Transverse colon (tissue), 4 donors: ENCODE measurements at places on chromosomes 4 and X. TPM values are rescaled to one million over a fixed set of nuclear protein-coding genes. Genes with fewer than 3 reads are reported as not detected.

GRCh38 chrX:129523079-129523911 lies at the start of gene SMARCA1:
TSS of gene SMARCA1 (minus strand) at chrX:129523490. CDS start at chrX:129523370, 120 bp downstream.
- H3K4me3 ChIP-seq: peak within 1 kb of the TSS; percentile 56
- peak; percentile 17 for DNase-seq
- H3K4me1 ChIP-seq: peaks cover 4% of the 10 kb centered on the region

DNA sequence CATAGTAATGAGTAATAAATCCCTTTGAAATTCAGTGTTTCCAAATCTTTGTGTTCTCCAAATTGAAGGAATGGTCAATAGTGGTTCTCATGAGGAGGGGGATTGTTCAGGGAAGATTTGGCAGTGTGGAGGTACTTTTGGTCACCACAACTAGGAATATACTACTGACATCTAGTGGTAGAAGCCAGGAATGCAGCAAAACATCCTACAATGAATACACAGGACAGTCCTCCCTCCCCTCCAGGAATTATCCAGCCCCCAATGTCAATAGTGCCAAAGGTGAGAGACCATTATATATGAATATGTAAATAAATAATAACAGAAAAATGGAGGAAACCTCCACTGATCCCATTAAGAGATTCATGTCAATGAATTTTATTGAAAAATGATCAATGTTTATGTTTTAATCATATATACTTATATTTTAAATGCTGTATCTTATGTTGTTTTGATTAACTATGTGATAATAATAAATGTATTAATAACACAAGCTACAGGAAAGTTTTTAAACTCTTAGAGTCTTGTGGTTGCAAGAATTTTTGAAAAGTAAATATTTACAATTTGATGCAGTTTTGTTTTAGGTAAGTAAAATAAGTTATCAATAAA lies 14.4 kb upstream of the FAM9A start:
- no peak overlapping the region for H3K4me3 ChIP-seq
- H3K27ac ChIP-seq: no peak overlapping the region
- no peaks in the 10 kb centered on the region for H3K36me3 ChIP-seq
- H3K4me1 ChIP-seq: no peaks in the 10 kb centered on the region
- H3K27me3 ChIP-seq: no peaks in the 10 kb centered on the region
- no peak for DNase-seq

DNA sequence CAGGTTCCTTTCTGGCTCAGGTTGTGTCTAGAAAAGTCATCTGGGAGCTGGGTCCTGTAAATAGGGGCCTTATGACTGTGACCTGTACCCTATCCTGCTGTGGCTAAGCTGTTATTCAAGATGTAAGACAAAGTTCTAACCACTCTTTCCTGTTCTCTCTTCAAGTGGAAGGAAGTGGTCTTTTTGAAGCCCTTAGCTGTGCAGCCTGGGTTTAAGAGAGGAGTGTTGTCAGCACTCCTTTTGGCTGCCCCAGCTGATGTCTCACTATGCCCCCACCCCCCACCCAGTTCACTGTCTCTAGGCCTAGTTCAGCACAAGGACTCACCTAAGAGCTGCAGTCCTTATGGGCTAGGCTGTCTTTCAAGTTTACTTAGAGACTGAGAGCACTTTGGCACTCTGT lies 1069.5 kb downstream of the FAM133A start:
- H3K27me3 ChIP-seq: no peaks in the 10 kb centered on the region
- H3K4me3 ChIP-seq: no peak overlapping the region
- no peak overlapping the region for H3K27ac ChIP-seq
- no peak for DNase-seq
- H3K4me1 ChIP-seq: no peaks in the 10 kb centered on the region

FAM9C gene
- not detected for total RNA-seq

GRCh38 chrX:148417934-148418333 lies 82.5 kb upstream of the AFF2 start:
- no peaks in the 10 kb centered on the region for H3K4me1 ChIP-seq
- no peaks in the 10 kb centered on the region for H3K36me3 ChIP-seq
- H3K27me3 ChIP-seq: no peaks in the 10 kb centered on the region
- no peak overlapping the region for H3K27ac ChIP-seq

DNA sequence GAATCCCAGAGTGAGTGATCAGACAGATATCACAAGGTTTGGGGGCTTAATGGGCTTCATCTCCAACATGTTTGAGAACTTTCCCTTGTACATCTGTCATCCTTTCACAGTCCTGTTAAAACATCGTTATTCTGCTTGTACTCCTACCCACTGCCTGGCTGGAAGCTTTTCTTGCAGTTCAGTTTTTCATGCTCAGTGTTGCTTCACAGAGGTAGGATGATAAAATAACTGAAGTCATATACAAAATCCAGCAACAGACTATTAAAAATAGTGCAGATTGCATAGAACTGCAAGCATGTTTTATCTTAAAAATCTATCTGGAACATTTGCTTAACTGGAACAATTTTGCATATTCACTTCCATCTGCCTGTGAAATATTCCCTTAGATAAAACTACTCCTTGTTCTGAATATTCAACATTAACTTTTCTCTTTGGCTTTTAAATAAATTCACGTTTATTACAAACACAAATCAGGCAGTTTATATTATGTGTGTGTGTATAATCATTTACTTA lies 579.6 kb upstream of the IGFBP7 start:
- H3K4me1 ChIP-seq: no peaks in the 10 kb centered on the region
- no peak for DNase-seq
- H3K36me3 ChIP-seq: no peaks in the 10 kb centered on the region

CT45A1 gene
- total RNA-seq: not detected

- no peaks in the 10 kb centered on the region for H3K4me1 ChIP-seq
- no peaks in the 10 kb centered on the region for H3K27me3 ChIP-seq
- no peaks in the 10 kb centered on the region for H3K36me3 ChIP-seq
- H3K4me3 ChIP-seq: no peak overlapping the region
- no peak overlapping the region for H3K27ac ChIP-seq
These were observed 63.8 kb downstream of the GPRIN3 start for GRCh38 chr4:89243733-89244252.

- DNase-seq: no peak
- no peak overlapping the region for H3K27ac ChIP-seq
- H3K4me1 ChIP-seq: no peaks in the 10 kb centered on the region
- no peaks in the 10 kb centered on the region for H3K27me3 ChIP-seq
These were observed 50.4 kb downstream of the C4orf50 start for GRCh38 chr4:5967783-5968182.

NLGN3 gene
- total RNA-seq: 0.64 TPM

DNA sequence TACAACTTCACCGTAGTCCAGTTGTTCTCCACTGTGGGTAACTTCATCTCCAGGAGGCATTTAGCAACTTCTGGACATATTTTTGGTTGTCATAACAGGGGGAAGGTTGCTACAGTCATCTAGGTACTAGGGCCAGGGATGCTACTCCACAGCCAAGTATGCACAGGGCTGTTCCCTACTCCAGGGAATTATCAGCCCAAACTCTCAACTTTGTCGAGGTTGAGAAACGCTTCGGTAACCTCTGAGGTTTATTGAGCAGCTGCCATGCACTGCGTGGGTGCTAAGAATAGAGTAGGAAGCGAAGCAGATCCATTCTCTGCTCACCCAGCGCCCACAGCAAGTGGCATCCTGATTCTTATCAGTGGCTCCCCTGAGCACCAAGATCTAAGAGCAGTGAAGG lies 8.2 kb downstream of the FGFBP1 start:
- H3K4me1 ChIP-seq: no peaks in the 10 kb centered on the region
- H3K27me3 ChIP-seq: no peaks in the 10 kb centered on the region
- no peaks in the 10 kb centered on the region for H3K36me3 ChIP-seq
- no peak for DNase-seq
- no peak overlapping the region for H3K4me3 ChIP-seq

ETDA gene
- total RNA-seq: not detected

DOK7 gene
- not detected for total RNA-seq

NPY5R gene
- total RNA-seq: 0.64 TPM

- H3K4me1 ChIP-seq: no peaks in the 10 kb centered on the region
- no peak overlapping the region for H3K4me3 ChIP-seq
- no peaks in the 10 kb centered on the region for H3K27me3 ChIP-seq
- H3K27ac ChIP-seq: no peak overlapping the region
These were observed 732.8 kb upstream of the FRG1 start for GRCh38 chr4:189207872-189208271.

TMEM47 gene
- 20.8 TPM for total RNA-seq

GRCh38 chrX:48677516-48677915 lies 6.1 kb upstream of the WAS start:
- no peaks in the 10 kb centered on the region for H3K27me3 ChIP-seq
- no peaks in the 10 kb centered on the region for H3K36me3 ChIP-seq
- DNase-seq: no peak
- H3K27ac ChIP-seq: peak overlapping the region; percentile 92
- no peaks in the 10 kb centered on the region for H3K4me1 ChIP-seq
- H3K4me3 ChIP-seq: no peak overlapping the region

DNA sequence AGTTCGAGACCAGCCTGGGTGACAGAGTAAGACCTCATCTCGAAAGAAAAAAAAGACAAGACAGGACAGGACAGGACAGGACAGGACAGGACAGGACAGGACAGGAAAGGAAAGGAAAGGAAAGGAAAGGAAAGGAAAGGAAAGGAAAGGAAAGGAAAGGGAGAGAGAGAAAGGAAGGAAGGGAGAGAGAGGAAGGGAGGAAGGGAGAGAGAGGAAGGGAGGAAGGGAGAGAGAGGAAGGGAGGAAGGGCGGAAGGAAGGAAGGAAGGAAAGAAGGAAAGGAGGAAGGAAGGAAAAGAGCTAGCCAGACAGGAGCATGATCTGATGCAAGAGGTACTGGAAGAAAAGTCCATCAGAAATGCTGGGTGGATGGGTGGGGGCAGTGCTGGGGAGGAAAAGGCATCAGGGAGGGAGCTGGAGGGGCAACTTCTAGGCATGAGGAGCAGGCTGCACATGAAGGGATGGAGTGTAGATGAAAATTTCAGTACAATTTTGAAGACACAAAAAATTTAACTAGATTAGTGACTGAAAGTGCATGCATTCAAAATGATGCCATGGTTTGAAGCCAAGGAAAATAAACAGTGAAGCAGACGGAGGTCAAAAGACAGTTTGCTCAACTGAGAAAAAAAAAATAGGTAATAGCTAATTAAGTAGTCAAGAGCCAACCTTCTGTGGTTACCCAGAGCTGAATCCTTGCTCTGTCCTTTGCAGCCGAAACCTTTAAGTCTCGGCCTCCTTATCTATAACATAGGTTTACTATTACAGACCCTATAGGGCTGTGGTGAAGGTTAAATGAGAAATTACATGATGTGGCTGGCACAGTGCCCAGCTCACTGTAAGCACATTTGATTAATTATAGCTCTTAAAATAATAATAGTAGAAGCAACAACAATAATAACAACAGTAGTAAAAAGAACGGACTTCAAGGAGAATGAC lies 59.9 kb downstream of the ZNF827 start:
- no peak for DNase-seq
- H3K27me3 ChIP-seq: no peaks in the 10 kb centered on the region
- H3K4me3 ChIP-seq: no peak overlapping the region
- peaks cover 16% of the 10 kb centered on the region for H3K4me1 ChIP-seq
- peak overlapping the region; percentile 38 for H3K27ac ChIP-seq
- no peaks in the 10 kb centered on the region for H3K36me3 ChIP-seq

SHROOM2 gene
- total RNA-seq: 10.3 TPM

DNA sequence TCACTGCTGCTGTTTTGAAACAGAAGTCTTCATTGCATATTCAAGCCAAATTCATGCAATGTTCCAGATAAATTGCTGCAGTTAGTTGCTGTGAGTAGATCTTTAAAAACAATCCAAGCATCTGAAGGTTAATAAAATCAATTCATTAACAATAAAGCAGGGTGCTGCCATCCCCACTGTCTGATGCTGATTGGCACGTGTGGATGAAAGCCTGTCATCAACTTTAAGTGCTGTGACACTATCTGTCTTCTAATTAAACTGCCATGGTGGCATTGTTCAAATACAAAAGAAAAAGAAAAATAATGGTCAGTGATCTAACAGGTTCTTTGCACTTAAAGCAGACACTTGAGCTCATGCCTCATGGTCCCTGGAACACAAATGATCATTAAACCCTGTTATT lies 63.0 kb upstream of the MND1 start:
- peaks cover 9% of the 10 kb centered on the region for H3K4me1 ChIP-seq
- no peak for DNase-seq
- no peaks in the 10 kb centered on the region for H3K27me3 ChIP-seq
- H3K4me3 ChIP-seq: no peak overlapping the region

- H3K27me3 ChIP-seq: no peaks in the 10 kb centered on the region
- no peak overlapping the region for H3K27ac ChIP-seq
- H3K36me3 ChIP-seq: no peaks in the 10 kb centered on the region
- no peak overlapping the region for H3K4me3 ChIP-seq
- no peaks in the 10 kb centered on the region for H3K4me1 ChIP-seq
These were observed 45.9 kb downstream of the PTCHD1 start for GRCh38 chrX:23380581-23380980.

GRCh38 chr4:71221510-71222466 lies 117.0 kb upstream of the SLC4A4 start:
- no peaks in the 10 kb centered on the region for H3K27me3 ChIP-seq
- DNase-seq: no peak
- H3K36me3 ChIP-seq: no peaks in the 10 kb centered on the region
- no peak overlapping the region for H3K27ac ChIP-seq

DNA sequence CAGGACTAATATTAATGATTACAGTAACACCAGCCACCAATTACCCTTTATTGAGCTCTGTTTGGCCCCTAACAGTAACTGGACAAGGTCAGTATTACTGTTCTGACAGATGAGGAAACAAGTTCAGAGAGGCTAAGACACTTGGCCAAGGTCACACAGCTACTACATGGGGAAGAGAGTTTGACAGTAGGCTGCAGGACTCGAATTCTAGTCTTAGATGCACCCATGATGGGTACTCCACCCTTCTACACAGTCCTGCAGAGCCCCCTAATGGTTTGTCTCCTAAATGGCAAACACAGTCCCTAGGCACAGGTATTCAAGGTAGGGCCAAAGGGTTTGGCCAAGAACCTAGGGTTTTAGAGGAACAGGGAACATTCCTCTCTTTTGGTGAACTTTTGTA lies 93.9 kb downstream of the NSUN7 start:
- H3K4me3 ChIP-seq: no peak overlapping the region
- DNase-seq: no peak
- no peaks in the 10 kb centered on the region for H3K27me3 ChIP-seq
- H3K36me3 ChIP-seq: no peaks in the 10 kb centered on the region
- no peaks in the 10 kb centered on the region for H3K4me1 ChIP-seq

HSD17B13 gene
- not detected for total RNA-seq

BGN gene
- 67.1 TPM for total RNA-seq

DNA sequence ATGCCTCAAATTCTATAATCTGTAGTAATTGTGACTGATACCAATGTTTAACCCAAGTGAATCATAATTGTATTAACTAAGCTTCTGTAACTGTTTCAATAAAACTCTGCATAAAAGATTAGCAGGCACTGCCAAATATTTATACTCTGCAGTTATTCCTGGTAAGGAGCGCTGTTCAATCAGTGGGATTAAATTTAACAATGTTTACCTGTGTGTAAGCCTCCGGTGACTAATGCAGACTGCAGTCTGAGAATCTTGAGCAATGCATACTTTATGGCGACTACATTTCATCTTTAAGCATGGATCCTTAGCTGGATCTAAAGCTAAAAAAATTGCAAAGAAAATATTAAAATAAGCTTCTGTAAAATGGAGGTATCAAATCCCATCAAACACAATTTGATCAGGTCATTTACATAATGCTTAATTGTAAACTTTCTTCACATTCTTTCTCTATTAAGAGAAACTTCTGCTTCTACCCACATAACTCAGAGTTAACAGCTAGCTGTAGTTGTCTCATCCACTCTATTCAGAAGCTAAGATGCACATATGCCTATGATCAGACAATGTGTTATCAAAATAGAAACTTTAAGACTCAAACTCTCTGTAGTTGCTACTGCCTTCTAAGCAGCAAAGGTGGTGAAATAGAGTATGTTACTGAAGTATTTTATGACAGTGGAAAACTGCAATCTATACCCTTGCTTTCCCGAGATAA lies 234.0 kb downstream of the SPOCK3 start:
- H3K27me3 ChIP-seq: no peaks in the 10 kb centered on the region
- DNase-seq: no peak

PHKA1 gene
- 1.8 TPM for total RNA-seq
